ENCODE measurements at places on chromosomes 4 and X. TPM values are rescaled to one million over a fixed set of nuclear protein-coding genes. Genes with fewer than 3 reads are reported as not detected.

PRR32 gene
- not detected for total RNA-seq

SYNPO2 gene
- 0.09 TPM for total RNA-seq

ATP1B4 gene
- not detected for total RNA-seq

CCDC158 gene
- total RNA-seq, result not detected

IGFBP7 gene
- 220 TPM for total RNA-seq

RENBP gene
- 0.09 TPM for total RNA-seq

MAGEA6 gene
- not detected for total RNA-seq

RXFP1 gene
- total RNA-seq, result not detected

DCUN1D4 gene
- 19.2 TPM for total RNA-seq

BCLAF3 gene
- 1.4 TPM for total RNA-seq

DUSP9 gene
- 5.4 TPM for total RNA-seq

TMPRSS11A gene
- 1.4 TPM for total RNA-seq

SLC7A11 gene
- total RNA-seq, result 7.6 TPM

MAGEB2 gene
- total RNA-seq, result not detected

XAGE2 gene
- not detected for total RNA-seq

ERAS gene
- not detected for total RNA-seq

DCAF8L2 gene
- total RNA-seq, result not detected

RTL5 gene
- total RNA-seq, result 0.09 TPM

BGN gene
- not detected for total RNA-seq

UGT2B17 gene
- total RNA-seq, result not detected

DCAF12L2 gene
- not detected for total RNA-seq

FAM149A gene
- 2.4 TPM for total RNA-seq

INTS6L gene
- total RNA-seq, result 5.4 TPM

SMPX gene
- total RNA-seq, result not detected

CITED1 gene
- 0.28 TPM for total RNA-seq

MAGEA12 gene
- total RNA-seq, result not detected

ZDHHC15 gene
- not detected for total RNA-seq

MMAA gene
- 2.0 TPM for total RNA-seq

NAA11 gene
- total RNA-seq, result not detected

COQ2 gene
- 25.5 TPM for total RNA-seq

All from airway epithelial cell (primary cell).